ENCODE measurements at places on chromosomes 12 and 14.

GRCh38 chr14:76314521-76315034, 61.4 kb upstream of the ESRRB start:
- no peak for DNase-seq

- DNase-seq, result peak; percentile 24
Measured at GRCh38 chr12:57175428-57176138, 28.2 kb upstream of the LRP1-AS start.

DNA sequence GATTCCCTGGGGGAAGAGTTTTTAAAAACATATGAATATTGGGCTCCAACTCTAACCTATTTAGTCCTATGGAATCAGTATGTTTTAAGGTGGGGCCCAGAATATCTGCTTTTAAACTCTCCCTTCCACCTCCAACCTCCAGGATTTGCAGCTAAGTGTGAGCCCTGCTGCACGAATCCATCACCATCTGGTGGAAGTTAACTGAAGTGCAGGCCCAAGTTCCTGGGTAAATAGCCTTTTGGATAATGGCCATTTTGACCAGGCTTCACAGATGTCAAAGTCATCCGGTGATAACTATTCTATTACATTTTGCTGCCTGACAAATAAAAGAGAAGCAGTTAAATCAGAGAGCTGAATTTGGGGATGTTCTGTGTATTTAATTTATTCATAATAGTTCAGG, 58.1 kb upstream of the RMST start:
- peak; percentile 18 for DNase-seq

DNA sequence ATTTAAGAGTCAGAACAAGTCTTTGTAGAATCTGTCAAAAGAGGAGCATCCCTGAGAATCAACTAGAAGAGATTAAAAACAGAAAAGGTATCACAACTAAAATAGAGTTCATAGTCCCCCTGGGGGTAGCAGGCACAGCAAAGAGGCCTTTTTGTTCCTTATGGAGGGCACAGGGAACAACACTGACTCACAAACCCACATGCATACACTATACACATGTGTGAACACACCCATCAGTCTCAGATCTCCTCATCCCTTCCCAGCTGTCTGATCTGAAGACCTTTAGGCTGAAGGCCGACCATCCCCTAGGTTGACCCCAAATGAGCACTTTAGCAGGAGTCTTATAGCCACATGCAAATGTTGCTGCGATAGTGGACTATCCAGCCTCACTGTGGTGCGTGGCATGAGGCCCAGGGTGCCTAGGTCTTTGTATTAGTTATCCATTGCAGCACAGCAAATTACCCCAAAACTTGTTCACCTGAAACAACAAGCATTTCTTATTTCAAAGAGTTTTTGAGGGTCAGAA, 236.7 kb upstream of the EGLN3 start:
- DNase-seq, result no peak

DNA sequence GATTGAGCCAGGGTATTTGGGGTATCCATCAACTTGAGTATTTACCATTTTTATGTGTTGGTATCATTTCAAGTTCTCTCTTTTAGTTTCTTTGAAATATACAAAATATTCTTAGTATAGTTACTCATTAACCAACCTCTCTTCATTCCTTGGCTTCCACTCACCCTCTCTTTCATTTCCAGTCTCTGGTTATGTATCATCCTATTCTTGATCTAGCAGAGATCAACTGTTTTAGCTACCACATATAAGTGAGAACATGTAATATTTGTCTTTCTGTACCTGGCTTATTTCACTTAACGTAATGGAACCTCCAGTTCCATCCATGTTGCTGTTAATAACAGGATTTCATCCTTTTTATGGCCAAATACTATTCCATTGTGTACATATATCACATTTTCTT, 86.9 kb downstream of the DACT1 start:
- no peak for DNase-seq

GRCh38 chr14:65106736-65107135, 4.4 kb upstream of the MAX start:
- no peak for DNase-seq

GRCh38 chr12:74537126-74537706, 419 bp upstream of the ATXN7L3B start:
- peak; percentile 29 for DNase-seq

GRCh38 chr12:100141998-100142850, 450 bp downstream of the BLTP3B start:
- DNase-seq, result peak; percentile 68

DNA sequence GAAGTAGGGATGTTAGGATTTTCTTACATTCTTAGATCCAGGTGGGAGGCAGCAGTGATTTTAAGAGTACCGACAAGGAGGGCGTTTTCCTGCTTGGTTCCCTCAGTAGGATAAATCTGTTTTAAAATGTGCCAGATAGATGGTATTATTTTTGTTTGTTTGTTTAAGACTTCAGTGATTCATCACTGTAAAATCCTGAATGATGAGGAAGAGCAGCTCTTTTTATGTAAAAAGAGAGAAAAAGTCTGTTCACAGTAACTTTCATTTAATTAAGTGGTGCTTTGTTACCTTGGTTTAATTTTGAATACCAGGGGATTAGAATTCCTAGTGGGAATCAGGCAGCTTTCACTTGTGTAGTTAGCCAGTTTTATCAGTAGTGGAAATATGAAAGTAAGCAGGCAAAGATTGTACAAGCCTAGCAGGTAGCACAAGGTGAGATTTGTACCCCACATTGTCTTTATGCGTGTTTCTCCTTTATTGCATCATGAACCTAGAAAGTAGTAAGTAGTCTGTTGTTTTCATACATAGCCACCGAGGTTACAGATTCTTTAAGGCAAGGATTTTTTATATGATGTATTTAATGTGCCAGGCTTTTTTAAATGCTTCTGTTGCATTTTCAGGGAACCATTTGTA, 349.6 kb downstream of the CCDC91 start:
- DNase-seq, result no peak

- peak; percentile 12 for DNase-seq
Measured at GRCh38 chr12:95942101-95942523, 302 bp downstream of the CCDC38 start.

DNA sequence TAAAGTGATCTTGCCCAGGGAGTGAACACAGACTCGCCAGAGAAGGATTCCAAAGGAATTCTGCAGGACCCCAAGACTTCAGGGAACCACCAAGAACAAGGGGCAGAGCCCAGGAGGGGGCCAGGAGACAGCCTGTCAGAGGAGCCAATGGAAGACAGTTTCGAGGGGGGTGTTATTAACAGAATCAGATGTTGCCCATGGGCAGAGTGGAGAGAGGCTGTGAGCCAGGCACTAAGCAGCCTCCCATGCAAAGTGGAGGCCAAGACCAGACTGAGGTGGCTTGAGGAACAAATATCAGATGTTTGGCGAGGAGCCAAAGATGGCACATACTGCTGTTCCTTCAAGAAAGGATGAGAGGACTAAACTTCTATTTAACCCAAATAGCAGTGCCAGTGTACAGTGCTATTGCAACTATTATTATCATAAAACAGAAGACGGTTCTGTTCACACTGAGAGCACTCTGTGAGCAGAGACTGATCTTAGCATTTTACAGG, 12.6 kb downstream of the APPL2 start:
- no peak for DNase-seq

- no peak for DNase-seq
Measured at GRCh38 chr12:57549909-57550640, at the start of gene KIF5A. TSS of gene KIF5A (plus strand) at chr12:57550044. CDS start at chr12:57550272, 228 bp downstream.

DNA sequence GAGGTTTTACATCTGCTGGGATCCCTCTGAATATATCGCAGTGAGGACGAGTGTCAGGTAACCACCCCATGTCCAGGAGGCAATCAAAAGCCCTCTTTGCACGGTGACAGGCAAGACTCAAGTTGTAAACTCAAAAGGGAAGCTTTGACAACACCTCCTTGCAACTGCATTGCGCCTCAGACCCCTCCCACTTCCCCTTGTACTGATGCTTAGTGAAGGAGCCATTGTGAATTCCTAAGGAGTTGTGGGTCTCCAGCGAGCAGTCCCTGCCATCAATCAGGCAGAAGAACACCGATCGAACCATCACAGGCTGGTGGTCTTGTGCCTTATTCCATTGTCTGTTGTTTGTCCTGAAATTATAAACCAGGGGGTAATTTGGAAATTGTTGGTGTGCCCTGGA, 112.6 kb downstream of the CCDC60 start:
- no peak for DNase-seq

DNA sequence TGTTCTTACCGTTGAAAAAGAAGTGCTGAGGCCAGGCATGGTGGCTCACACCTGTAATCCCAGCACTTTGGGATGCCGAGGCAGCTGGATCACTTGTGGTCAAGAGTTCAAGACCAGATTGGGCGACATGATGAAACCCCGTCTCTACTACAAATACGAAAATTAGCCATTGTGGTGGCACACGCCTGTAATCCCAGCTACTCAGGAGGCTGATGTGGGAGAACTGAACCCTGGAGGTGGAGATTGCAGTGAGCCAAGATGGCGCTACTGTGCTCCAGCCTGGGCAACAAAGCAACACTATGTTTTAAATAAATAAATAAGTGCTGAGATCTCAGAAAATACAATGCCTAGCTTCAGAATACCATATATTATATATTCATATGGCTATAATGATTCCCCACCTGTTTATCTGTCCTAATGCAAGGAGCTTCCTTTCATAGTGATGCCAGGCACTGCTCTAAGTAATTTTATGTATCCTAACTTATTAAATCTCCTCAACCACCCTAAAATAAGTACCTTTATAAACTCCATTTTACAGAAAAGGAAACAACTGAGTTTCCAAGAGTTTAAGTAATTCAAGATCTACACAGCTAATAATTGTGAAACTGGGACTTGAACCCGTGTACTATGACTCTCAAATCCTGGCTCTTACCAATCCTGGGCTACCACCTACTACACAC, 7.3 kb downstream of the PHLDA1 start:
- DNase-seq, result no peak

DNA sequence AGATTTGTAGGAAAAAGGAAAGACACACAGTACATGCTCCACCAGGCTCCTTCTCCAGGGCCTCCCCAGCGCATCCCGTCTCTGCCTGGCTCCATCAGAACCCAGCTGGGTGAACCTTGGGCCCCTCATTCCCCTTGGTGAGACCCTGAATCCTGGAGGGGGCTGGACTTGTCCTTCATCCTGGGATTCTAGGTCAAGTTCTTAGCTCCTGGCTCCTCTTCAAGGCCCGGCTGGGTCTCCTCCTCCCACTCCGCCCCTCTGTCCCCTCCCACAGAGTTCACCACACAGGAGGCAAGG, 49.2 kb downstream of the PSMA6 start:
- DNase-seq, result no peak

- DNase-seq, result no peak
Measured at GRCh38 chr12:106704081-106704480, 70.4 kb upstream of the RIC8B start.

DNA sequence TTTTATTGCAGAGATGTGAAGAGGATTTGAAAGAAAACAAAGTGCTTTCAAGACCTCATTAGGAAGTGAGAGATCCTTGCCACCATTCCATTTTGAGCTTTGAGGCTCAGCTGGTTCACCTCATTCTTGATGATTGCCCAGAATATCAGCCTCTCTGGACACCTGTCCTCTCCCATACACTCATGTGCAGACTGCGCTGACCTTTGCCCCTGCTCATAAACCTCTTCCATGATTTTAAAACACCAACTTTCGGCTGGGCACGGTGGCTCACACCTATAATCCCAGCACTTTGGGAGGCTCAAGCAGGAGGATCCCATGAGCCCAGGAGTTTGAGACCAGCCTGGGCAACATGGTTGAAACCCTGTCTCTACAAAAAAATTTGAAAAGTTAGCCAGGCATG, 8.9 kb downstream of the COX14 start:
- DNase-seq, result no peak

GRCh38 chr12:96766232-96766631, 140.8 kb upstream of the NEDD1 start:
- DNase-seq, result no peak

DNA sequence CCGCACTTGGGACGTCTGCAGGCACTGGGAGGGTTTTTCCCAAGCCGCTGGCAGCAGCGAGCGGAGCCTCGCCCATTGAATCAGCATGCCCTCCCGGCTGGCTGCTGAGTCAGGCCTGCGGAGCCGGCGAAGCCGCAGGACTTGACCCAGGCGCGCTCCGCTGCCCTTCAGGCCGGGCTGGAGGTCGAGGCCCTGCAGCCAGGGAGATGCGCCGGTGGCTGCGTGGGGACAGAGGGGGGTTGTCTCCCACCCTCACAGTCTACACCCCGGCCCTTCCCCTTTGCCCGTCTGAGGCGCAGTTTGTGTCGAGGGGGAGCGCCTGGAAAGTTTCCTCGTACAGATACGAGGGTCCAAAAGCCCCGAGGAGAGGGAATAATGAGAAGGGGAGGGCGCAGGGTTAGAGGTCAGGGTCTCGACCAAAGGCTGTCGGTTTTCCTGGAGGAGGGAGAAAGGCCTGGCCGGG, 759 bp upstream of the KLC1 start:
- peak; percentile 28 for DNase-seq

- DNase-seq, result no peak
Measured at GRCh38 chr12:92955997-92956663, 27.0 kb upstream of the EEA1 start.

GRCh38 chr12:96503976-96504375, 14.6 kb downstream of the CFAP54 start:
- DNase-seq, result no peak

GRCh38 chr12:11884706-11885105, 186.0 kb upstream of the BCL2L14 start:
- DNase-seq, result no peak

GRCh38 chr14:21317398-21317797, 37.5 kb downstream of the RPGRIP1 start:
- DNase-seq, result no peak

DNA sequence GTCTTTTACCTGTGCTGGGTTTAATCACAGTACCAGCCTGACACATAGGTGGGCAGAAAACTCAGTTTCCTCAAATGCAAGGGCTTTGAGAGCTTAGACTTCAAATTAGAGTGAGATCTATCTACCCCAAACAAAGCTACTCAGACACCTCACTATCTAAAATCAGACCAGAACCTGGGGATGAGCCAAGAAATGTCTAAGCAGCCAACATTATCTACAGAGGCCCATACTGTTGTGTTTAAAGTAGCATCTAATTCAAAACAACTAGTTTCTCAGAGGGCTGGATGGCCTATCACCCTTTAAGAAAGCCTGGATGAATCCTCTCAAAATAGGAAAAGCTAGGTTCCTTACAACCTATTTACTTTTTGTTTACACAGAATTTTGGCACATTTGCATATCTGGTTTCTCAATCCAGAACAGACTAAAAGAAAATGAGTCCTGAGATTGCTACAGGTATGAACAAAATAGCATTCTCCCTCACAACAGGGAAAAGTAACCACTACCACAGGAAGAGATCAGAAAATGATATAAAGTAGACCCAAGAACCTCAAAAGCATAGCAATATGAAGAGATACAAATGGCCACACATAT, 142.4 kb downstream of the ZFP36L1 start:
- no peak for DNase-seq

- DNase-seq, result no peak
Measured at GRCh38 chr12:2234091-2234490, 181.3 kb downstream of the CACNA1C start.

- no peak for DNase-seq
Measured at GRCh38 chr12:10113920-10114319, 15.1 kb upstream of the CLEC1A start.

DNA sequence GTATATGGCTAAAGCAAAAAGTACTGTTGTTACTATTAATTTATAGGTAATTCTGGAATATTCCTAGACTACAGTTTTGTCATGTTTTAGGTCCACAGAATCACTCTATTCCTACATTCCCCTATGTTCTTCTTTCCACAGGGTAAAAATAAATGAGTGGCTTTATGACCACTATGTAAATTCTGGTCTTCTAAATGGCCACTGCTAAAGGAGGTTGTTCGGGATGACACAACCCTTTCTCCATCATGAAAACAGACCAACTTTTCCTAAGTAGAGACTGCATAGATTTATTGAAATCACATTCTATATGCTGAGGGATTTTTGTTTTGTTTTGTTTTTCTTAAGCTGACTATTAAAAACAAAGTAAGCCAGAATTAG, 88.0 kb downstream of the SYT1 start:
- DNase-seq, result no peak

All from renal cortex interstitium (tissue), 15 donors.